ENCODE measurements at places on chromosomes 12 and 14.

DNA sequence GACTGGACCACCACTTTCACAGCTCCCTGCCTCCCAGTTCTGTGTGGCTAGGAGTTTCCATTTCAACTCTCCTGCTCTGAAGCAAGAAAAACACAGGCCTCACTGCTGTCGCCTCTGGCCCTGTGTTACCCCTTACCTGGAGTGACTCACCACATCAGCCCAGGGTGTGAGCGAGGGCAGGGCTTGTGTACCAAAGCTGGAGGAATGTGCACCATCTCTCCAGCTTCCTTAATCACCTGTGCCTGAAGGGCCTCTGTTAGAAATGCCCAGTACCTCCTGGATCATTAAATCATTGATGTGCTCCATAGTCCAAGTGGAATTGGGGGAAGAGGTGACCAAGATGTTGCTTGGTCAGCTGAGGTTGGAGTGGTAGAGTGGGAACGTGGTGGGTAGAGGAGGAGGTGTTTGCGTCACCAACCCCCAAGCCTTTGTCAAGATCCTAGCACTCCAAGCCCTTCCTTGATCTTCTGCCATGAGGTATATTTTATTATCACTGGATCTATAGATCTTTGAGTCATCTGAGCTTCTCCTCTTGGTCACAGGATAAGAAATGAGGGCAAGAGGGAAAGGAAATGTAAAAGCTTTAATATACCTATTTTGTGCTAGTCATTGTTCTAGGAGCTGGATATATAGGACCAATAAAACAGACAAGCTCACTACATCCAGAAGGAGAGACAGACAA is 51.3 kb downstream of the SSPN start:
- DNase-seq, result no peak

DNA sequence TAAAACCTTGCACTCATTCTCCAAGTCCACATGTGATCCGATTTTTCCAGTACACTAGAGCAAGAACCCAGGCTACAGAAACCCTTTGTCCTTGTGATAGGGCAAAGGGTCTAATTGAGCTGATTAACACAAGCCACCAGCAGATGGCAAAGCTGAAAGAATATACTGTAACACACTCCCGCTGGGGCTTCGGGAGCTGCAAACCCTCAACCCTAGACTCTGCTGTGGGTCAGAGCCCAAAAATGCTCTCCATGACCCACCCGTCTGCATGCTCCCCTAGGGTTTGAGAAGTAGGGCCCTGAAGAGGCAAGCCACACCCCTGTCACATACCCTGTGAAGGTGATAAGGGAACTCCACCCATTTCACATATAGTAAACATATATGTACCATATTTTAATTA is 33.6 kb upstream of the PCNX1 start:
- DNase-seq, result no peak

DNA sequence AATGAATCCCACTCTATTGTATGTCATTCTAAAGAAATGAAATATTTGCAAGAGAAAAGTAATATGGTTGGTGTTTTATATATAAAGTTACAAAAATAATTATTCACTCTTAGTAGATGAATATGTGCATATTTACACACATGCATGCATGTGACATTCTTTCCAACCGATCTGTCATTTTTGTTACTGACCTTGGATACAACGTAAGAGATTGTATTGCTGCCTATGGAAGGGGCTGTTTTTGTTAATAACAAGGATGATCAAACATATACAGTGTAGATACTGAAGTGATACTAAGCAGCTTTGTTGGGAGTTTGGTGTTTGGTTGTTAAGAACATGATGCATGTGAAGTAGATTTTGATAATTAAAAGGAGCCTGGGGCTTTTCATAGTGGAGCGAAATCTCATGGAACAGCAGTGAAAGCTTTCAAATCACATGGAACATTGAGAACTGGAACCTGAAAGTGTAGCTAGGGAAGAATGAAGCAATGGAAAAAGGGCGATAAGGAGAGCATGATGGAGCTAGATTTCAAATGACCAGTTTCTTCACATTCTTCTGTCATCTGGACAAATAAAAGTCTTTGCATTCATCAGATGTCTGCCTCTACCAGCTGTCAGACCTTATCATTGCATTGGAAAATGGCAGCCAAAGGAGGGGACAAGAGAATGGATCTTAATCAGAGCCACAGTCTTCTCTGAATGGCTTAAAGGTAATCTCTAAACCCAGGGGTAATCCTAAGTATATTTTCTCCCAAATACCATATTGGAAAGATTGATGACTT is 10.0 kb downstream of the BORCS5 start:
- DNase-seq, result no peak

GRCh38 chr14:99658218-99658845 is 13.4 kb downstream of the HHIPL1 start:
- no peak for DNase-seq

DNA sequence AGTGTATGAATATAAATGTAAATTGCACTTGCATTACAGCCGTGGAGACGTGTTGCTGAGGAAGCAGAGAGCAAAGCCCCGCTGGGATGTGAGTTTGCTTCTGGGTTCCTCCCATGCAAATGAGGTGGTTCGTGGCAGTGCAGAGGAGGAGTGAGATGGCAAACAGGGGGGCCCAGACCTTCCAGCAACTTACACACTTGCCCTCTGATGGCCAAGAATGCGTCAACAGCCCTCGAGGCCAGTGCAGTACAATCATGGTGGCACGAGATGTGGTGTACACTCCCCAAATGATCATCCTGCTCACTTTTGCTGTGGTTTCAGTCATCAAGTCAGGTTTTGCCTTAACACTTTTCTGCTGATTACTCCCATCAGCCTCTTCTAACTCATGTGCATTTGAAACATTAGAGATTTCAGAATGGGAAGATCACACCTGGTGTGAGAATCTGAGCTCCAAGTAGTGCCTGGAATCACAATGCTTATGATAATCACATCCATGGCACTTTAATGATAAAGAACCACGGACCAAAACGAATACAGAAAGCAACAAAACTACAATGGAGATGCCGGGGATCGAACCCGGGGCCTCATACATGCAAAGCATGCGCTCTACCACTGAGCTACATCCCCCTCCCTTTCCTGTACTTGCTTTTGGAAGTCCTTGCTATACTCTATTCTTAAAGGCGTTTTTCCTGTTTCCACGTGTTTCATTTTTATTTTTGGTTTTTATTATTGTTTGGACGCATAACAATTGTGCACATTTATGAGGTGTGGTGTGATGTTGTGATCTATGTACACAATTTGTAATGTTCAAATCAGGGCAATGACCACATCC is 7.0 kb upstream of the UBC start:
- no peak for DNase-seq

- DNase-seq, result no peak
These were observed 1317.6 kb downstream of the TMEM121 start for GRCh38 chr14:106843951-106844483.

DNA sequence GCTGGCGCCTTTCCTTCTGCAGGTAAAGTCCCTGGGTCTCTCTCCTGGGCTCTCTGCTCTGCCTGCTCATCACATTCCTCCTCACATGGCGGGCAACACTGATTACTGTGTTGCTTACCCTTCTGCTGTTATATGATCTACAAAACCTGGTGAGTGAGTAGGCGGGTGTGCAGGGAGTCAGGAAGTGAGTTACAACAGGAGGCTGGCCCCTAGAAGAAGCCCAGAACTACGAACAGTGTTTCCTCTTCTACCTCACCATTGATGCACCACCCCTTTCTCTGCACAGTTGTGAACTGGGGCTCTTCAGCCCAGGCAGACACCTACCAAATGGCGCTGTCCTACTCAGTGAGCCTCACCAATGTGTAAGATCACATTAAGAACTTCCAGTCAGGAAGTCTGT is 4.9 kb upstream of the KLHL33 start:
- DNase-seq, result no peak

DNA sequence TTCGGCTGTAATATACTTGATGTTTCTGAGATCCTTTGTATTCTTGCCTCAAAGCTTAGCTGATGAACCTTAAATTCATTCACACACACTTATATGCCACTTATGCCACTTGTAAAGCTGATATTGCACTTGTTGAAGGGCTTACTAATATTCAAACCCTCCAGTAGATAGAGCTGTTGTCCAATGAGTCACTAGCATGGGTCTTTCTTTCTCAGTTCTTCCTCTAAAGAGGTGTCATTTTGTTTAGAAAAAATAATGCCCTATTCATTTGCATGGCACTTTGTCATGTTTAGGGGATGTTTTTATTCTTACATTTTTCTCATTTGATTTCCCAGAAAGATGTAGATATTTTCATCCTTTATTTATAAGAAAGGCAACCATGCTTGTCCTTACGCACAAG is 56.4 kb downstream of the MON2 start:
- DNase-seq, result no peak

DNA sequence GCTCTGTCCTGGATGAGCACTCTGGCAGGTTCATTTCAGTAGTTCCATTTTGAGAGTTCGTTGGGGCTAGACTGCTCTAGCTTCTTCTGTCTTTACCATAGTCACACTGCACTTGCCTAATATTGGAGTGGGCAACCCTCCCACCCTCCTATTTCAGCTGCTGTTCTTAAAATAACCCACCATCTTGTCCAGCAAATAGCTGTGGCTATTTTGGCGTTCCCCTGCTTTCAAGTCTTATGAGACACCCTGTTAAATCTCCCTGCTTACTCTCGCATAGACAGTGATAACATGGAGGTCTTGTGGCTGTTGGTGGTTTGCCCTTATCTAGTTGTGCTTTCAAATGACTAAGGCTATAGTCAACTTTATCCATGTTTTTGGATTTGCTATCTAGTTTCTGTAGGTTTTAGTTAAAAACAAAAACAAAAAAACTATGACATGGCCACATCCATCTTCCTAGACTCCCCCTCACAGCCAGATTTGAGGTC is 65.5 kb downstream of the LRP6 start:
- no peak for DNase-seq

GRCh38 chr14:24426912-24427536 is 2.4 kb downstream of the CBLN3 start:
- no peak for DNase-seq

All from astrocyte of the cerebellum (primary cell).